Progenitor cell of endocrine pancreas (in vitro differentiated cells): ENCODE measurements at places on chromosomes 1 and 21.
A peak's percentile ranks its signal among the peaks of the same experiment; 100 is the strongest.

GRCh38 chr21:46050668-46051378 is 47.1 kb upstream of the COL6A2 start:
- DNase-seq = peak; percentile 8

DNA sequence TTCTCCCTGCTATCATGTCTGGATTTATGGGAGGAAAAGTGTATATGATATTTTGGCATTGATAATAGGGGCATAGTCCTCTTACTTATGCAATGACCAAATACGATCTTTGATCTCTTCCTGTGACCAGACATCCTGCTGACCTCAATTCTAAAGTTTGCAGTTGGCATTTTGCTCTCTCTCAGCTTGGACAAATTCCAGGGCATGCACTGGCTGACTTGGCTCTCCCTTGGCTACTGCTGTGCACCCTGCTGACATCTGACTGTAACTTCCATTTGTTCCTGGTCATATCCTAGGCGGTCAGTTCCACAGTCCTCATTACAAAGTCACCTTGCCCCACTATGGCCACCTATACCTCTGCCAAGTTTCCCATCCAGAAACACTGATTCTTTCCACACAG is 380.7 kb upstream of the NR5A2 start:
- no peak for DNase-seq

DNA sequence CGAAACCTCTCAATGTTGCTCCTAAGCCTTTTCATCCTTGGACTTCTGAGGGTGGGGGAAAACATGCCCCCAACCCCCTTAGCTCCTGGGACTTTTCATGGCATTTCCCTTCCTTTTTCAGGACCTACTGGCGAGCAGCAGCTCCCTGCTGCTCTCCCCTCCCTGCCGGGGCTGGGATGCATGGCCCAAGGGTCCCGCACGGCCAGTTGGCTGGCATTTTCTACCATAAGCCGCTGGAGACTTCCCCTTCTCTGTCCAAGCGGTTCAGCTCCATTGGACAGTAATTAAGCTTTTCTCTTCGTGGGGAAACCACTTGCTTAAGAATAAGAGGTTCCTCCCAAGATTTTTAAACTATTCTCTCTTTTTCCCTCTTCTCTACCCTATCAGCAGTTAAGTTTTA is 52.8 kb downstream of the FCRL5 start:
- no peak for DNase-seq

GRCh38 chr1:22257290-22258275 is 114.7 kb upstream of the WNT4 start:
- DNase-seq = no peak

DNA sequence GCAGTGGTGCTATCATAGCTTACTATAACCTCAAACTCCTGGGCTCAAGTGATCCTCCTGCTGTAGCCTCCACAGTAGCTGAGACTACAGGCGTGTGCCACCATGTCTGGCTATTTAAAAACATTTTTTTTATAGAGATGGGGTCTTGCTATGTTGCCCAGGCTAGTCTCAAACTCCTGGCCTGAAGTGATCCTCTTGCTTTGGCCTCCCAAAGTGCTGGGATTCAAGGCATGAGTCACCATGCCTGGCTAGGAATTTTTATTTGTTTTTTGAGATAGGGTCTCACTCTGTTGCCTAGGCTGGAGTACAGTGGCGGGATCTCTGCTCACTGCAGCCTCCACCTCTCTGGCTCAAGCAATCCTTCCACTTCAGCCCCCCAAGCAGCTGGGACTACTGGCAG is 8.8 kb upstream of the RABGAP1L start:
- DNase-seq = no peak
